Large intestine (tissue), 12 donors: ENCODE measurements at places on chromosomes 4 and X.

GRCh38 chr4:112296949-112297880 lies at the start of gene ALPK1:
Gene ALPK1 (plus strand): TSS chr4:112297369.
- DNase-seq, result peak; percentile 92

DNA sequence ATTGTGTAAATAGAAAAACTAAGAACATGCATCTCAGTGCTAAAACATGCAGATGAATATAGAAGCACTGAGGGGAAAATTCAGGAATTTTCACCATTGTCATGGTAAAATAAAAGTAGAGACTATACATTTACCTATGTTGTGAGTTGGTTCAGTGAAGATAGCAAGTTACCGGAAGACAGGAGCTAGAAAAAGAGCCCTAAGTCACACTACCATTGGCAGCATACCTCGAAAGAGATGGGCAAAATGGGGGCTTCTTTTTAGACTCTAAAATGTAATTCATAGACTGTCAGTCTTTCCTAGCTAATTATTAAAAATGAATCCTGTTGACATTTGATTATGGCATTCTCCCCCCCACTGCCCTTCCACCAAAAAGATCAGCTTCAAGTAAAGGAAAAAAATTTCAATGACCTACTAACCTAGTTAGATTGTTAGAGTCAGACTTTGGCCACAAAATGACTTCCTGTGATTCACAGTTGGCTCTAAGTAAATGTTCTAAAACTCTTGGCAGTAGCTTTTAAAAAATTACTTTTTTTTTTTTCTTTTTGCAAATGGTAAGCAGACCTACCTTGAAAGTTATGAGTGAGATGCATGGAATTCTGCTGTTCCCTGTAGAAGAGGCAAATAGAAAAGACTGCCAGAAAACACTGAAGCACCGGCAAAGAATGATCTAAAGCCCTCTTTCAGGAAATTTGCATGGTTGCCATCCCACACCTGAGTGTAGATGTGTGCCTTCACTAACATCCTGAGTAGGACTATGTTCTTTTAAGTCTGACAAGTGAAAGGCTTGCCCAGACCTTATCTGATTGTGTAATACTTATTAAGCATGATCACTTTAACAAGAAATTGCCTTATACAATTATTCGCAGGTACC lies 26.4 kb upstream of the ARSJ start:
- peak; percentile 38 for DNase-seq

DNA sequence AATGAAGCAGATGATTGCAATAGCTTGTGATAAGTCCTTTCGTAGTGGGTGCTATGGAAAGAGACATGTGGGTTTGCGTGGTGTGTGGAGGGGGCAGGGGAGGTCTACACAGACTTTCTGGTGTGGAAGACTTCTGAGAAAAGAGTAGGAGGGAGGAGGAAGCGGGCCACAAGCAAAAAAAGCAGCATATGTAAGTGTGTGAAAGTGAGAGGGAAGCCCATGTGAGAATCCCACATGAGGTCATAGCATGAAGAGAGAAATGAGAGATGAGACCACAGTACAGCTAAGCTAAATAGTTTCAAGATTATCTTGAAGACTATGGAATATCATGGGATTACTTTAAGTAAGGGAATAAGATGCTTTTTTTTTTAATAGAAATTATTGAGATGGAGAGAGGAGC lies 2039.9 kb upstream of the TENM3 start:
- no peak for DNase-seq

- DNase-seq, result no peak
Observed at GRCh38 chrX:13854003-13854402, 37.1 kb upstream of the GPM6B start.

DNA sequence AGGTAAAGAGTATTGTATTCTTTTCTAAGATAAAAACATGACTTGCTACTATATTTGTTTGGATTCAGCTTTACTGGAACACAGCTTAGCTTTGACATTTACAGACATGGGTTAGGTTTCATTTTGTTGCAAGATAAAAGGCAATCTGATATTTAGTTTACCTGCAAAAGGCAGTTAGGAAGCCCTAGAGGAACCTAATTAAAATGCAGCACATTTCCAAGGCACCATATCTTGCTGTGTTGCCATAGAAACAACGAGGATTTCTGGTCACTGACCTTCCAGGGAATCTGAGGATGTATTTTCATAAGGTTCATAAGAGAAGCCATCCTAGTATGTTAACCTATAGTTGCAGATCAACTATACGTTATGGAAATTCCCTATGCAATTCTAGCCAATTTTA lies 116.0 kb downstream of the SNCA start:
- no peak for DNase-seq

DNA sequence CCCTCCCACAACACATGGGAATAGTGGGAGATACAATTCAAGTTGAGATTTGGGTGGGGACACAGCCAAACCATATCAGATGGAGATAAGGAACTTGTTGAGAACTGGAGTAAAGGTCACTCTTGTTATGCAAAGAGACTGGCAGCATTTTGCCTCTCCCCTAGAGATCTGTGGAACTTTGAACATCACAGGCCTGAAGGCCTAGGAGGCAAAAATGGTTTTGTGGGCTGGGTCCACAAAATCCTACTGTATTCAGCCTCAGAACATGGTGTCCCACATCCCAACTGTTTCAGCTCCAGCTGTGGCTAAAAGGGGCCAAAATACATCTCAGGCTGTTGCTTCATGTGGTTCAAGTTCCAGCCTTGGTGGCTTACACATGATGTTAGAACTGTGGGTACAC lies 1247.8 kb upstream of the IGFBP7 start:
- DNase-seq, result no peak

GRCh38 chr4:184811526-184812198 lies 14.1 kb downstream of the ACSL1 start:
- no peak for DNase-seq

DNA sequence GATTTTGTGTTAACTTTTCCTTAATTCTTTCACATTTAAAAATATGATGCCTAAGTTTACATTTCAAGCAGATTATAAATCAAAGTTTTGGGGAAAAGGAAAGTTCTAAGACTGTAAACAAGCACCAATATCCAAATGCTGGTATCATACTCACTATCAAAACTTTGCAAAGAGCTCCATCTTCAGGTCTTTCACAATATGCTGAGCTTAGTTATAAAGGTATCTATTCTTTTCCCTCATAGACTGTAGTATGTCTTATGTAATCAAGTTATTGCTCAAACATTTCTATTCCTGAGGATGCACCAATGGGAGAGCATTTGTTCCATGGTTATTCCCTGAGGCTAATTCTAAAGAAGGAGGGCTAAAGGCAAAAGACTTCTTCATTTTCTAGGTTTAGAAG lies 207.9 kb upstream of the FAM241A start:
- DNase-seq, result no peak

DNA sequence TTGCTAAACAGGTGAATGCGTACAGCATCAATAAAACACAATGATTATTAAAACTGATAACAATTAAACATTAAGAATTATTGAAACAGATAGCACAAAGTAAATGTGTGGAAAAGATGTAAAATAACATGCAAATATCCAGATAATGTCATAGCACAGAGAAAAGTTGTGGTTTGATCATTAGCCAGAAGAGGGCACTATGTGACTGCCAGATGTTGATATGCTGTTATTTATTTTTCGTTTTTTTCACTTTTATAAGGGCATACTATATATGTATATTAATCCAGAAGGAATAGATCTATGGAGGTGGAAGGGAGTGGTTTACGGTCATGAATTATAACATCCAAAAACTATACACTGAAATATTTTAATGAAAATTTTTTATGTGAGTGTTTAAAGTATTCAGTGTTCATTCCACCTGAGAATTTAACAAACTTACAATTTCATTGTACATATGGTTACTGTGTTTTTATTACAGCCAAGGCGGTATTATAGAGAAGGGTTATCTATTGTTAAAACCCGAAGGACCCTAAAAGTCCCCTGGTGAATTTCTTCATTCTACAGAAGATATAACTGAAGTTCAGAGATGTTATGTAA lies 211.9 kb upstream of the UGT8 start:
- DNase-seq, result peak; percentile 23

GRCh38 chrX:40761762-40762161 lies 26.4 kb upstream of the MED14 start:
- DNase-seq, result no peak

- no peak for DNase-seq
Observed at GRCh38 chrX:40153345-40154249, 55.8 kb upstream of the BCOR start.

DNA sequence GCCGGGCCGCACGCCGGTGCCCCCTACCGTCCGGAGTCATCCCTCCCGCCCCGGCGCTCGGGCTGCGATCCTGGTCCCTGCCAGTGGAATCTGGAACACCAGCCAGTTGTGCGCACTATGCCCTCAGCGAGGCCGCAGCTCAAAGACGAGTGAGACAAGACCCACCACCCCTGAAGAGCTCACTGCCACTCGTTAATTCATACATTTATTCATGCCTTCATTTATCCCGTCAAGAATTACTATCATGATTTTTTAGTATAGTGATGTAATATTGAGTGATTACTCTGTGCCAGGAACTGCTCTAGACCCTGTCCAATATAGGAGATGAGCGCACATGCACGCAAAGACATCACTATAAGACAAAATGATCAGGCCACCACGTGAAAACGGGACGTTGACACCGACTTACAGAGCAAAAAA lies 247 bp upstream of the PPA2 start:
- peak; percentile 91 for DNase-seq

GRCh38 chrX:128601706-128602105 lies 549.5 kb upstream of the ACTRT1 start:
- no peak for DNase-seq

DNA sequence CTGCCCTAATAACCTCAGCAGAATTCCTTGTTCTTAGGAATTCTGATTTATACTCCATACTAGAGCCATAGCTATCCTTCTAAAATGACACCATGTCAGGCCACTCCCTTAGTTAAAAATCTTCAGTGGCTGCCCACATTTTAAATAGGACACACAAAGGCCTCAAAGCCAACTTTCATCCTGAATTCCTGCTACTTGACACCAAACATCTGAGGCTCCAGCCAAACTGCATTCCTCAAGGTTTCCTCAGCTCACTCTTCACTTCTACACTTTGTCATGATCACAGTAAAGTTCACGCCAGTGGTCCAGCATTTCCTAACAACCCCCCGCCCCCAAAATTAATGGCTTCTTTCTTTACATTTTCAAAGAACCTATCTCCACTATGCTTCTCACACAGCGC lies 124.3 kb downstream of the ADGRA3 start:
- DNase-seq, result no peak

- no peak for DNase-seq
Observed at GRCh38 chr4:147808447-147808846, 76.6 kb downstream of the ARHGAP10 start.

- no peak for DNase-seq
Observed at GRCh38 chrX:117835034-117835433, 281.6 kb downstream of the KLHL13 start.

- no peak for DNase-seq
Observed at GRCh38 chrX:19839770-19840254, 47.6 kb downstream of the SH3KBP1 start.

DNA sequence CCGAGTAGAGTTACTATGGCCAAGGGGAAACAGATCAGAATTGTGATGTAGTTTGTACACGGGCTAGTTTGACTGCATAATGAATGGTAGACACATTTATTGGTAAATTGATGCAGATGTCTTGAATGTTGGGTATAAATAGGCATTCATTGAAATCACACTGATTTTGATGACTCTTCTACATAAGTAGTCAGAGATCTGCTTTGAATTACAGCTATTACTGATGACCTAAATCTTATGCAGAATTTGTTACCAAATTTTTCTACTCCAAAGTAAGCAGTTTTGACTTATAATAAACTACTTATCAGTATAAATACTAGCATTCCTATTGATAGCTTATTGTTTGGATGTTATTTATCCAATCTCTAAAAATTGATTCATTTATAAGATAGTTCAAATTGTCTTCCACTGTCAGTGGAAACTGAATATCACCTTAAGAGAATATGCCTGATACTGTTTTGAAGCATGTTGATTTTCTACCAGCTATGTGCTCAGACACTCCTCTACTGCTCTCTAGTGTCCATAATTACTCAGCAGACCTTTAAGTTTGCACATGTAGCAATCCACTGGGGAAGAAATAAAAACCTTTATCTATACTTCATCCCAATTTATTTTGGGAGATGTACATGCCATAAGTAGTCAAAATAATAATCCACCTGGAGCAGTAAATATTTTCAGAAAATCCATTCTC lies 120.3 kb downstream of the RASL11B start:
- peak; percentile 37 for DNase-seq

GRCh38 chrX:103685396-103685795 lies 1.1 kb downstream of the MORF4L2 start:
- no peak for DNase-seq

GRCh38 chr4:57043347-57044251 lies 64.9 kb downstream of the POLR2B start:
- DNase-seq, result no peak

- no peak for DNase-seq
Observed at GRCh38 chrX:70505451-70505841, 60.8 kb downstream of the DLG3 start.

- DNase-seq, result peak; percentile 59
Observed at GRCh38 chr4:82268050-82268825, 105.6 kb downstream of the HNRNPD start.

GRCh38 chr4:145860446-145860845 lies 78.2 kb downstream of the ZNF827 start:
- no peak for DNase-seq

- DNase-seq, result no peak
Observed at GRCh38 chrX:79096145-79096556, 48.3 kb upstream of the GPR174 start.

GRCh38 chr4:106481801-106482200 lies 113.2 kb upstream of the GIMD1 start:
- no peak for DNase-seq

- no peak for DNase-seq
Observed at GRCh38 chr4:6277139-6277802, 7.6 kb downstream of the WFS1 start.

DNA sequence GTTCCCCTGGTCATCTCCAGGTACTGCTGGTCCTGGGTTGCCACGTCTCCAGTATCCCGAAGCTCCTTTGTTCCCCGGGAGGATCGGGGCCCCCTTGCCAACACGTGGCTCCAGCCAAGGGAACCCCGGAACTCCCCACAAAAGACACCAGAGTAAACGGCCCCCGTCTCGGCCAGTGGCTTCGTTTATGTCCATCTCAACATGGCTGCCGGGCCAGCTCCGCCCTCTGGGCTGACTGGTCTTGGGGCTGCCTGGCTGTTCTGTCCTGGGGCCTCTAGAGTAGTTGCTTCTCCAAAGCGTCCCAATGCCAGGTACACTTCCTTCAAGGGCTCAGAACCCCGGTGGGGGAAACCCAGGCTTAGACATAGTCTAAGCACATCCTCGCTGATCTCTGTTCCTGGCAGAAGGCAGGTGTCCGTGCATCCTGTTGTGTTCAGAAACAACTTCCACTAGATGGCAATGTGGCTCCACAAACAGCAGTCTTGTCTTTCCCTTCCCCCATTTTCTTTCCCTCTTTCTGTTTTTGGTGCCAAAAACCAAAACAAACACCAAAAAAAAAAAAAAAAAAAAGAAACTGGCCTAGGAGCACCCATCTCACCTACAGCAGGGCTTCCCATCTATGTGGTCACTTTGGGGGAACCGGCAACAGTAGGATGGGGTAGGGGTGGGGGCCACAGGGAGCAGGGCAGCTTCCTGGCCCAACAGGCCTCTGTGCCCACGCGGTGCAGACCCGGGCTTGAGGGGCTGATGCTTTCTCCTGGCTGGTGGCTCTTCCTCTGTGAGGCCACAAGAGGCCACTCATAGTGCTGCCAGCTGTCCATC lies 35.3 kb downstream of the NBDY start:
- peak; percentile 11 for DNase-seq
